ENCODE measurements at places on chromosomes 6 and 20.

GRCh38 chr6:951399-952181 lies 258.7 kb upstream of the EXOC2 start:
- DNase-seq: no peak

DNA sequence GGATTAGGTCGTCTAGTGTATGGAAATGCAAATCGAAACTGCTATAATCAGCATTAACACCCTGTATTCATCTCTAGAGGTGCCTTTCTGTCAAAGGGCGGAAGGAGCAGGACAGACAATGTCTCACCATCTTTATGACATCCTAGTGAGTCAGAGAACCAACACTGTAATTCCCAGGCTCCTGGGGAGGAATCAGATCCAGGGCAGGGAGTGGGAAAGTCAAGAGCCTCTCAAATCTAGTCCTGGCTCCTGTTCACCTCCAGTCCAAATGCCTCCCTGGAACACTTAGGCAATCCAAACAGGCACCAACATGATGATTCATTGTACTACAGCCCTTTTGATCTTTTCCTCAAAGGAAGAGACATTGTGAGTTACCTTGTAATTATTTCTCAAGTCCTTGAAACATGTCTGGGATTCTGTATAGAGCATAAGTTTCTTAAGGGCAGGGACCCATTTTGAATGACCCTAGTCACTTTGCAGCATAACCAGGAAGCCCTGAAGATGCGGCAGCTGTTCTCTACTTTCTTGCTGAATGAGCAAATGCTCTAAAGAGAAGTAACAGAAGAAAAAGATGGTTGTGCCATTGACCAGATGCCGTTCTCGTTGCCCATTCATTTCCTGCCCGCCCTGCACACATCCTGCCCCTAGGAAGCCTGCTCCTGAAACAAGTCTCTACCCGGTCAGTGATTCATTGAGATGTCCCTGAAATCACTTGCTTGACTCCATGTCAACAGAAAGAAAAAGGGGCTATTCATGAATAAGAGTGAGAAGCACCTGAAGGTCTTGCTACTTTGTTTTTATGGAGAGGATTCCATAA lies 112.8 kb upstream of the JARID2 start:
- DNase-seq: no peak

- no peak for DNase-seq
Measured at GRCh38 chr6:137665342-137665934, 171.2 kb upstream of the OLIG3 start.

GRCh38 chr6:90730151-90730673 lies 143.3 kb upstream of the MAP3K7 start:
- DNase-seq: no peak

- no peak for DNase-seq
Measured at GRCh38 chr20:10430000-10430466, 4.0 kb downstream of the MKKS start.

All from left ventricle myocardium superior (tissue), 1 donor.